Coronary artery (tissue), 2 donors: ENCODE measurements at places on chromosomes 16 and 17.

- no peak for DNase-seq
Observed at GRCh38 chr17:71921796-71922195, 199.0 kb upstream of the SOX9 start.

- DNase-seq = no peak
Observed at GRCh38 chr16:67030221-67030962, 1.4 kb downstream of the CBFB start.

DNA sequence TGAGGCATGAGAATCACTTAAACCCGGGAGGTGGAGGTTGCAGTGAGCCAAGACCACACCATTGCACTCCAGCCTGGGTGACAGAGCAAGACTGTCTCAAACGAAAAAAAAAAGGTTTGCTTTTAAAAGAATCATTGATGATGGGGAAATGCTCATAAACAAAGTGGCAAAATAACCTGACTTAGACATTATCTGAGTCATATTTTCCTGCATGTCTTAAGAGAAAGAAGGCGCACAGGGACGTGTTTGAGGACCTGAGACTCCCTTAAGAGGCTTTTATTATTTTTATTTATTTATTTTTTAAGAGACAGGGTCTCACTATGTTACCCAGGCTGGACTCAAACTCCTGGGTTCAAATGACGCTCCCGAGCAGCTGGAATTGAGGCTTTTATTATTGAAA is 5.7 kb upstream of the PRPSAP1 start:
- DNase-seq = no peak

GRCh38 chr16:83626676-83627075 is 181.1 kb upstream of the HSBP1 start:
- no peak for DNase-seq

DNA sequence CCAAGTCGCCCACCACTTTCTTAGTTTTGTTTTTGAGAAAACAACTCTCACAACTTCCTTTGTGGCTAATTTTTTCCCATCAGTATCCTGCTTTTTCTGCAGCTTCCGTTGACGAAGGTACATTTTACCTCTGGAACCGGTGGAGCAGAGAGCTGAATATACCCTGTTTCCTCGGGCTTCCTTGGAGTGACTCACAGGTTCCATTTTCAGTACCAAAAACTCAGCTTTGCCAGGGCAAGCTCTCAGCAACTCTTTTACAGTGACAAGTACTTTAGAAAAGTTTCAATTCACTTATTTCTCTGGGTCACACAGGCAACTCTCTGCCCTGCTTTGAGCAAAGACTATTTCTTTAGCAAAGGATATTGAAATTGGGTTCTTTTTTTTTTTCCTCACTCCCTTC is 318.9 kb downstream of the SNX29 start:
- no peak for DNase-seq

DNA sequence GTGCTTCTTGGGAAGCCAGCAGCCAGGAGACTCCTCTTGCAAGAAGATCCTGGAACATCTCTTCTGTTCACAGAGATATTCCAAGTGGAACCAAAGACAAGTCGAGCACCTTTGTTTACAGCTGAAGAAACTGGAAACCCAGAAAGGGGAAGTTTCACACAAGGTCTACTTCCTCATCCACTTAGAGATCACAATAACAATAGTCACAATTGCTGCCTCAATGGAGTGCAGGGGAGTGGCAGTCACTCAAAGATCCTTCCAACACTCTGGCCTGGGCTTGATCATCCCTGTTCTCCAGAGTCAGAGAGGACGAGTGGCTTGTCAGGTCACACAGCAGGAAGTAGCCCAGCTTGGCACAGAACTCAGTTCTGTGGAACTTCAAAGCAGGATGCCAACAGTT is 46.9 kb upstream of the SIAH1 start:
- DNase-seq = no peak

DNA sequence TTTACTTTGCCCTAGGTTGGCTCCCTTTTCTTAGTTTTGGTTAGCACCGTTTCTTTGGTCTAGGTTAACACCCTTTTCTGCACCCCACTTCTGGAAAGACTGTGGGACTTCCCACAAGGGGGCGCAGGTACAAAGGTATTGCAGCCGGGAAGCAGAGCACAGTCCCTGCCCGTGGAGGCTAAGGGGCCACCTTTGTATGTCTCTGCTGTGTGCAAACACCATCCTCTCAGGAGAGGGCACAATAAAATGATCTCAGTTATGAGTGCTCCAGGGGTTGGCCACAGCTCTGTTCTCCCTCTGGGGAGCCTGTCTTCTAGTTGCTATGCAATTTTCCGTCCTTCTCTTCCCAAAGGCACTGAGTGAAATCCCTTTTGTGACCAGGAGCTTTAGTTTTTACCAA is 28.4 kb upstream of the TMC5 start:
- no peak for DNase-seq

DNA sequence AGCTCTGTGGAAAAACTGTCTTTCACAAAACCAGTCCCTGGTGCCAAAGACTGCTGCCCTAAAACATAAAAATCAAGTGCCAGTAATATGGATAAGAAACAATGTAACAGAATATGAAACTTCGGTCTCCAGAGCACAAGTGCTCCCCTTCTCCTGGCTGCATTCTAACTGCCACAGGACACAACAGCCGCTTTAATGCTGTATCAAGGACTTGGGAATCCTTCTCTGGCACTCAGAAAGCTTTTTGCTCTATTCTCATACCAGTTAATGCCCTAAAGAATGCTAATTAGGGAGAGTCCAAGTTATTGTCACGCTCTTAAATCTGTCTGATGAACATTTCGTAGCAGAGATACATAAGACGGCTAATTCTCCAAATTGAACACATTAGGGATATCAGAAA is 90.9 kb downstream of the PARN start:
- DNase-seq = no peak

GRCh38 chr16:22624038-22624799 is 113.5 kb downstream of the NPIPB5 start:
- DNase-seq = no peak

DNA sequence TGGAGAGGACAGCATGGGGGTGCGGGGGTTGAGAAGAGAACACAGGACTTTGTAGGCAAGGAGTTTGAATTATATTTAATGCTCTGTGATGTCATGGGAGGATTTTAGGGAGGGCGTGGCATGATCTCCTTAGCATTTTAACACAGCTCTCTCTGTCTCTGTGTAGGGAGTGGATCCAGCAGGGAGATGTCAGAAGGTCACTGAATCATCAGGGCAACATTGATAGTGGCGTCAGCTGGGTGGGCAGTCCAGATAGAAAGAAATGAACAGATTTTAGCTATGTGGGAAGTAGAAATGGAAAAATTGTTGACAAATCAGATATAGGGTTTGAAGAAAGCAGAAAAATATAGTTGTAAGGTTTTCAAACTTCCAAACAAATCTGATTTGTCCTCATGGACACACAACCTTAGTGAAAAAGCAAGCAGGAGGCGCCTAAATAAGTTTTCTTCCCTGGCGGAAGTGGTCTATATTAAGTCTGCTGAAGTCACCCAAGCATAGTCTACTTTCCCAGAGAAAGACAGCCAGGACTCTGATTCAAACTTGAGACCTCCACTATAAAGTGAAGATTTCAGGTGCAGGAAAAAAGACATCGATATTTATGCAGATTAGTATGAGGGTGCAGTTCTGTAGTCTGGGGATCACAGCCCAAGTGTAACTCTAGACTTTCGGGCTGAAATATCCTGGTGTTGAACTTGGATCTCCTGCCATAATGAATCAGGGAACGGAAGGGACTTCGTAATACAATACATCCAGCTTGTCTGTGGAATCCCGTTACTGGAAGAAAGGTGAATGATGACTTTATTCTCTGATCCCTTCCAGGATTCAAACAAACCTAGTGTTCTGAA is 10.1 kb upstream of the PCTP start:
- DNase-seq = no peak

DNA sequence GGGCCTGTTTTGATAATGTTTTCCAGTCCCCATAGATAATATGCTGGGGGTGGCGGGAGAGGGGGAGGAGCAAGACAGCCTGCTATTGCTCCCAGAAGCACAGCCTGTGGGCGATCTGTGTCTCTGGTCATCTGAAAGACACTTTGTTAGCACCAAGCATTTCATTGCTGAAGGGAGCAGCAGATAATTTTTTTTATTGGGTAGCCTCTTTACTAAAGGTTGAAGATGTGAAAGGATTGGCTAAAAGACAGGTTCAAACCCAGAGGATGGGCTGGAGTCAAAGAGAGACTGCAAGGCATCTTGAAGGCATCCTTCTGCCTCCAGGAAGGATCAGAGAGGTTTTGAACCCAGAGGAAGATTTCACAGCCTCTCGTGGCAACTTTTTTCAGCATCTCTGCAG is 60.6 kb downstream of the C17orf67 start:
- DNase-seq = no peak

GRCh38 chr17:73160980-73161630 is 3.7 kb upstream of the SSTR2 start:
- DNase-seq = no peak

- no peak for DNase-seq
Observed at GRCh38 chr16:1950047-1950446, 4.4 kb downstream of the RPL3L start.

DNA sequence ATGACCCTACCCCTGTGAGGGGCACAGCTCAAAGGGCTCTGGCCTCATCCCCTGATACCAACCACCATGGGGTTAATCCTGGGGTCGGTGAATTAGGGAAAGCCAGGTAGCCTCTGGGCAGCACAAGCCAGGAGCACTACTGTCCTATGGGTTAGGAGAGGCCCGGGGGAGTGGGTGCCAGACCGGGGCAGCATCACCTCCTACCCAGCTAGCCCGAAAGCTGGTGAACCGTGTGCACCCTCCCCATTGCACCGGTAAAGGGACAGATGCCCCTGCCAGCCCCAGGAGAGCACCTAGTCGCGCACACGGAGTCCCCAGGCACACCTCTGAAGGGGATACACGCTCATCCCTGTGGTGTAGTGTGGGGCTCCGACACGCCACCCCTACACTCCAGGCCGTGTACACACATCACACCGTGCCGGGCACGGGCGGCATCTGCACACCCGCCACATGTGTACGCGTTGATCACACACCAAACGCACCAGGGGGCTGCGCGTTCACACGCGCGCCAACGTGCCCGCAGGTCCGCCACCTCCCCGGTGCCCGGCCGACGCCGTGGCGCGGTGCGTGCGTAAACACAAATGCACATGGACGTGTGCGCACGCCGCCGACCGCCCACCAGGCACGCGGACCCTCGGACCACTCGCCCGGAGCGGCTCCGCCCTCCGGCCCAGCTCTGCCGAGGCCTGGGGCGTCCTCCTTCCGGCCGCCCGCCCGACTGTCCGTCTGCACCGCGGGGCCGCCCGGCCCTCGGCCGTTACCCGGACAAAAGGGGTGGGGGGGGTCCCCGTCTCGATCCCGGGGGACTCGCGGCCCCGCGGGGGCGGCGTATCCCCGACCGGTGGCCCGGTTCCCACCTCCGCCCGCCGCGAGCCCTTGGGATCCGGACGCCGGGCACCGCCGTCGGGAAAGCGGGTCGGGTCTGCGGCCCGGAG is 785 bp downstream of the UBALD1 start:
- DNase-seq = no peak

DNA sequence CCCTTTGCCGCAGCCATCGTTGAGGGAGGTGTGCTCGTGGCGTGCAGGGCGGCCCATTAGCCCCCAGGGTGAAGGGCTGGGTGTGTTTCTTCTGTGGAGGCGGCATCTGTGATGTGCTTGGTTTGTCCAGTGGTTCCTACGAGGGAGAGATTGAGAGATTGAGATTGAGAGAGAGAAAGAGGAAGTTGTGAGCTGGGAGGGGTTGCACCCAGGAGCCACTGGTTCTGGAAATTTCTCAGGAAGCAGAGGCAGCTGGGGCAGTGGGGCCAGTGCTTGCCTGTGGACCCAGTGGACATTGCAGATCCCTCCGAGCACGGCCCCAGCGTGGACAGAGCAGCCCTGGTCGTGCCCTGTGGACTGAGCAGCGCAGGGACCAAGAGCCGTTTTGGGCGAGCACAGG is 72.0 kb upstream of the ZNF750 start:
- DNase-seq = no peak

DNA sequence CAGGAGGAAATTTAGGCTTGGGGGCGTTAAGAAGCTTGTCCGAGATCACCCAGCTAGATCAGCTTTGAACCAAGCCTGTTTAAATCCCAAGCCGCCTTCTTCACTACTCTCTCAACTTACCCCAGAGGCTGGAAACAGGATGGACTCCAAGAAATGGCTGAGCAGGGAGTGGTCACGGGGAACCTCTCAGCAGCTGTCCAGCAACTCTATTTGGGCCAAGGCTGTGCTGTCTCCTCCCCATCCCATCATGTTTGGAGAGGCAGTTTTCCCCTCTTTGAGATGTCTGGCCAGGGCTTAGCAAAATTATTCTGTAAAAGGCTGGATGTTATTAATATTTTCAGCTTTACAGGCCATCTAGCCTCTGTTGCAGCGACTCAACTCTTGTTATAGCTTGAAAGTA is 305.7 kb downstream of the RBFOX1 start:
- no peak for DNase-seq

DNA sequence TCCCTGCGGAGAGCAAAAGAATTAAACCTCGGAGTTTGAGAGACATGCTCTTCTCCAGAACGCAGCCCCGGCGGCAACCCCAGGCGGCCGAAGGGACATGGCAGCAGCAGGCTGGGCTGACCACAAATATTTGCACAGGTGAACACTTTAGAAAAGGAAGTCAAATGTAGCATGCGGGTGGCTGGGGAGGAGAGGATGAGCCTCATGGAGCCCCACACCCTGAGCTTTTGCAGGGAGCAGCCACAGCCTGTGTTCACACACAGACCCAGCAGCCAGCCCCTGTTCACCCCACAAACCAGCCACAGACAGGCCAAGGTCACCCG is 17.8 kb downstream of the HS3ST6 start:
- no peak for DNase-seq

DNA sequence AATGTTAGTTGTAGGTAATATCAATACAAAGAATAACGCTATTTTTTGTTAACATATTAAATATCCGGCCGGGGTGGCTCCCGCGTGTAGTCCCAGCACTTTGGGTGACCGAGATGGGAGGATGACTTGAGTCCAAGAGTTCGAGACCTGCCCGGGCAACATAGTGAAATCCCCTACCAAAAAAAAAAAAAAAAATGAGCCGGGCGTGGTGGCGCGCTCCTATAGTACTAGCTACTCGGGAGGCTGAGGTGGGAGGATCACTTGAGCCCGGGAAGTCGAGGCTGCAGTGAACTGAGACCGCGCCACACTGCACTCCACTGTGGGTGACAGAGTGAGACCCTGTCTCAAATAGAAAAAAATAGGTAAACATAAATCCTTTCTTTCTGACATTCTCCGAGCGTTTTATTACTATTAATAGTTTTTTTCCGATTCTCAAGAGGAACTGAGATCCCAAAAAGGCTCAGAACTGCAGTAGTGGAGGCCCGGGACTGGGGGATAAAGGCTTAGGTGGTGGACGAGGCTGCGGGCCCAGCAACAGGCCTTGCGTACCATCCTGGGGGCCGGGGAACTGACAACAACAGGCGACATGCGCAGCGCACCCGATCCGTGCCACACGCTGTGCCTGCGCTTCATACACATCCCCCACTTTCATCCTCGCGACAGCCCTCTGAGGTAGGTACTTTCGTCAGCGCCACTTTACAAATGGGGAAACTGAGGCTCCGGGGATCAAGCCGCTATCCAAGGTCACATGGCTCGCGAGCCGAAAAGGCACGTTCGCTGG is 919 bp downstream of the N4BP1 start:
- DNase-seq = no peak

DNA sequence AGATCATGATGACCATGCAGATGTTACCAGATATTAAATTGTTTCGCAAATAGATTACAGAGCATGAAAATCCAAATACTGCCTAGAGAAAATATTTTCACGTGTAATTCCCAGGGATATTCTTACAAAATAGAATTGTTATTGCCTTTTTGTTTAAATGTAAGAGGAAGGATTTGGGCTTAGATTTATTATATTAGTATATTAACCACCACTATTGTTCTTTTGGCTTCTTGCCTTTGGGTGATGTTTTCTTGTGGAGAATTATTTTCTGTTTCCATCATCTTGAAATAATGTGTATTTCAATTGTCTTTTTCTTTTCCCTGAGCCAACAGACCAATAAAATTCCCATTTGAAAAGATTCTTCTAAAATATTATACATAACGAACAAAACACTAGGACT is 109.7 kb upstream of the NUDT7 start:
- no peak for DNase-seq
